ENCODE measurements at places on chromosomes 1 and 21. TPM values are rescaled to one million over a fixed set of nuclear protein-coding genes. Genes with fewer than 3 reads are reported as not detected.

DNA sequence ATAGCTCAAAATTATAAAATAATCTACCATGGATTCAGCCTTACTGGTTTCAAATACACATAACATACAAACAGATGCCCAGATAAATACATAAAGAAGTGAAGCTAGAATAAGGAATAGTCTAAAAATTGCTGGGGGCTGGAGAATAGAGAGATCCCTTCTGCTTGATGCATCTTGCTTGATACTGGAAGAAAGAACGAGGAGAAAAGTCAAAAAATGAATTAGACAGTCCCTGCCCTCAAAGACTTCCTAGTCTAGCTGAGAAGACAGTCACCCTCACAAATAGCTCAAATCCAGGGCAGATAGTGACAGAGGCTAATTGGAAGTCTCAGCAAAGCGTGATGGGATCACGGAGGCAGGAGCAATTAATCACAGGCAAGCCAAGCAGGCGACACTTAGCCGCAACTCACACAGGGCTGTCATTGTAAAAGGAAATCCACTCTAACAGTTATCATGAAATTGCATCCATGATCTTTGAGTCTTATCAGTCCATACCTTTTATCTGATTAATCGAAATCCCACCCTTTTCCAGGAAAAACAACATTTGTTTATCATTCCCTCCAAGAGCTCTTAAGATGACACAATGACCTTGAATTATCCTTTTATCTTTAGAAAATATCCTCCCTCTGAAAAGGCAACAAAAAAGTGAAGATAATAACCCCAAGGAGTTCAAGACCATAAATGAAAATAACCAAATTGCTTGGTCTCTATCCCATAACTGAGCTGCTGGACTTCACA is 59.7 kb upstream of the TIAM1 start:
- no peak overlapping the region for H3K4me3 ChIP-seq
- no peak overlapping the region for H3K27ac ChIP-seq
- no peaks in the 10 kb centered on the region for H3K27me3 ChIP-seq
- DNase-seq: no peak
- no peaks in the 10 kb centered on the region for H3K4me1 ChIP-seq

DNA sequence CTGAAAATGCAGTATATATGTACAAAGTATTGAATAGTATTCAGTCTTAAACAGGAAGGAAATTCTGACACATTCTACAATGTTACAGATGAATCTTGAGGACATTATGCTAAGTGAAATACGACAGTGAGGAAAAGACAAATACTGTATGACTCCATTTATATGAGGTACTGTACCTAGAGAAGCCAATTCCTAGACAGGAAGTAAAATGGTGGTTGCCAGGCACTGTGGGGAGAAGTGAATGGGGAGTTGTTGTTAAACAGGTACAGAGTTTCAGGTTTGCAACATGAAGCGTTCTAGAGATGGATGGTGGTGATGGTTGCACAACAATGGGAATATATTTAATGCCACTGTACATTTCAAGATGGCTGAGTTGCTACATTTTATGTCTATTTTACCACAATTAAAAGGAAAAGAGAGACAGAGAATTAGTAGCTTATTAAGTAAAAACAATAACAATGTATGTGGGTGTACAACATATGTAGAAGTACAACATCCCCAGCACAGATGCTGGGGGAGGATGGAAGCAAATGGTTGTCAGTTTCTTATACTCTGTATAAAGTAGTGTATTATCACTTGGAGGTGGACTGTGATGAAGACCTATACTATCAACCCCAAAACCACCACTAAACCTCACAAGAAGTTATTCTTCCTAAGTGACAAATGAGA is 3.9 kb upstream of the RAB4A start:
- 0 out of 2 replicates have a peak, but pooled peaks cover 2% of the 10 kb centered on the region for H3K4me1 ChIP-seq
- H3K4me3 ChIP-seq: no peak overlapping the region
- no peaks in the 10 kb centered on the region for H3K27me3 ChIP-seq
- H3K27ac ChIP-seq: no peak overlapping the region
- no peak for DNase-seq

DNA sequence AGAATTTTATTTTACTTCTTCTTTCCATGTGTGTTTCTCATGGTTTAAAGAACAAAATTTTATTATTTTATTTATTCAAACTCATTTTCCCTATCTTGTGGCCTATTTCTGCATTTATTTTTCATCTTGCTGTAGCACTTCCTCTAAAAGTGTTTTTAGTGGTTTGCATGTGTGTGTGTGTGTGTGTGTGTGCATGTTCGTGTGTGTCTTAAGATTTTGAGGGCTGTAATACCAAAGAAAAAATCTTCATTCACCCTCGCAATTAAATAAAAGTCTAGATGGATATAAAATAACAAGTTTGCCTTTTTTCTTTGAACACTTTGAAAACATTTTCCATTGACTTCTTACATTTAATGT is 24.6 kb upstream of the FCRL3 start:
- H3K36me3 ChIP-seq: no peaks in the 10 kb centered on the region
- no peak for DNase-seq
- H3K4me3 ChIP-seq: no peak overlapping the region
- no peaks in the 10 kb centered on the region for H3K4me1 ChIP-seq
- H3K27me3 ChIP-seq: no peaks in the 10 kb centered on the region

The QSOX1 gene
- polyA plus RNA-seq: 765 TPM

The A3GALT2 gene
- not detected for polyA plus RNA-seq

The REN gene
- 1.2 TPM for polyA plus RNA-seq

GRCh38 chr1:212141404-212141803 is 105.9 kb downstream of the DTL start:
- DNase-seq: no peak
- H3K27ac ChIP-seq: no peak overlapping the region
- no peaks in the 10 kb centered on the region for H3K36me3 ChIP-seq

DNA sequence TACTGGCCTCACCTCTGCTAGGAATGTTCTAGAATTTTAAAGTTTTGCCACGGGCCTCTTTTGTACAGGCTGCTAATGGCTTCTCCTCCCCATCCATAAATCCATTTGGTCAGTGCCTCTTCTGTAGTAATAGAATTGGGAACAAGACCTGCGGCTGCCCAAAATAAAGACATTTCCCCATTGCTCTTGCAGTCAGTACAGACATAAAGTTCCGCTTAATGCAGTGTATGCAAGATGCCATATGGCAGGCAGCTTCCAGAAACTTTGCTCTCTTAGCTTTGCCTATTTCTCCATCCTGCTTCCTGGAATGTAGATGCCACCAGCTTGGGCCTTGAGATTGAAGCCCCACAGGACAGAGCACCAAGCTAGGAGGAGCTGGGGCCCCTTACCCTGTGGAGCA is 3.7 kb upstream of the SLC2A5 start:
- H3K36me3 ChIP-seq: no peaks in the 10 kb centered on the region
- H3K27me3 ChIP-seq: peaks cover 11% of the 10 kb centered on the region
- no peak overlapping the region for H3K27ac ChIP-seq
- no peak for DNase-seq
- peaks cover 5% of the 10 kb centered on the region for H3K4me1 ChIP-seq

DNA sequence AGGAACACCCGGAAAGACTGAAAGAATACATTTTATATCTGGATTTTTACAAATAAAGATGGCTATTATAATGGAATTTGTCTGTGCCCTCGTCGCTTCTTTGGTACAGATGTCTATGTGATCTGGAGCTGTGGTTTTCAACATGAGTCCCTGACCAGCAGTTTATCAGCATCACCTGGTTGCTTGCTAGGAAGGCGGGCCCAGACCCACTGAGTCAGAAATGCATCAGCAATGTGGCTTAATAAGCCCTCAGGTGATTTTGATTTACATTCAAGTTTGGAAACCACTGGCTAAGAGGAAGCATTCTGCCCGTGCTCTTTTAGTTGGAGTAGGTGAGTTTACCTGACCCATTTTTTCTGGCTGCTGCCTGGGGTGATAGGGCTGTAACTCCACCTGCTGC is 31.7 kb downstream of the ATP1A1 start:
- no peak for DNase-seq
- H3K36me3 ChIP-seq: peaks cover 61% of the 10 kb centered on the region

The CRNN gene
- polyA plus RNA-seq: not detected

DNA sequence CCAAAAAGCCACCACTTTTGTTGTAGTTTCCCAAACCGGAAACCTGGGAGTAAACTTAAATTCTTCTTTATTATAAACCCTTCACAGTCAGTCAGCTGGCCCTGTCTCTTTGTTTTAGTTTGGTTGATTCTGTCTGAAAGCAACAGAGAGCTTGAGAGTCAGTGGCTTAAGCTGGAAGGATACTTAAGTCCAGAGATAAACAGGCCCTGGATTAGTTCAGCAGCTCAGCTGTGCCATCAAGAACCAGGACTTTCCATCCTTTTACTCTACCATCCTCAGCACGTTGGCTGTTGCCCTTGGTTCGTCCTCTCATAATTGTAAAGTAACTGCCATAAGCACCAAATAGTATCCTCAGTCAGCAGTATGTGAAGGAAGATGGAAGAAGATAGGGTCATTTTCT is 4.5 kb downstream of the DESI2 start:
- DNase-seq: no peak
- peaks cover 9% of the 10 kb centered on the region for H3K36me3 ChIP-seq
- no peaks in the 10 kb centered on the region for H3K4me1 ChIP-seq
- H3K27me3 ChIP-seq: no peaks in the 10 kb centered on the region
- H3K27ac ChIP-seq: no peak overlapping the region

- DNase-seq: no peak
- H3K27me3 ChIP-seq: no peaks in the 10 kb centered on the region
- no peak overlapping the region for H3K27ac ChIP-seq
- no peak overlapping the region for H3K4me3 ChIP-seq
These were observed 28.1 kb upstream of the CSF1 start for GRCh38 chr1:109882288-109883245.

- no peaks in the 10 kb centered on the region for H3K4me1 ChIP-seq
- H3K36me3 ChIP-seq: no peaks in the 10 kb centered on the region
- no peak overlapping the region for H3K27ac ChIP-seq
- DNase-seq: no peak
- H3K4me3 ChIP-seq: no peak overlapping the region
- 0 out of 2 replicates have a peak, but pooled peaks cover 2% of the 10 kb centered on the region for H3K27me3 ChIP-seq
These were observed 24.6 kb upstream of the OVAAL start for GRCh38 chr1:180534214-180534613.

DNA sequence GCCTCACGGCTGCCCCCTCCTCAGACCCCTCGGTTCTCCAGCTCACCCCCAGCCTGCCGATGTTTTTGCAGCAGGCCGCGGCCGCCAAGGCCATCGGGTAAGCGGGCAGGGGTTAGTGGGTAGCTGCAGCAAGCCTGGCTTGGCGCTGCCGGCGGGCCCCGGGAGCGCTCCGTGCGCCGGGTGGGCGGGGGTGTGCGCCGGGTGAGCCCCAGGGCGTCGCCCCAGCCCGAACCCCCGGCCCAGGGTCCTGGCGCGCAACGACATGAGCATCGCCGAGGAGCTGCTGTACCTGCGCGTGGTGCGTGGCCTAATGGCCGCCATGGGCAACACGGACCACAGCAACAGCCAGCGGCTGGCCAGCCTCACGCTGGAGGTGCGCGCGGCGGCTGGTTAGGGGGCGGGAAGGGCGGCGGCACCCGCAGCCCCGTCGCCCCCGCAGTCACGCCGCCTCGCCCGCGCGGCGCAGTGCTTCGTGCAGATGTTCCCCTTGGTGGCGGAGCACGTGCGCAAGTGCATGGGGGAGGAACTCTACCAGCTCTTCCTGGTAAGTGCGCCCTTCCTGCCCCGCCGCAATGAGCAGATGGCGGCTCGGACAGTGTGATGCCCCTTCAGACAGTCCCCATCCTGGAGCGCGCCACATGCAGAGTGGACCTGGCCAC is 6.5 kb downstream of the RNU5D-1 start:
- no peaks in the 10 kb centered on the region for H3K27me3 ChIP-seq
- no peaks in the 10 kb centered on the region for H3K36me3 ChIP-seq
- no peak overlapping the region for H3K4me3 ChIP-seq
- no peak for DNase-seq
- H3K27ac ChIP-seq: no peak overlapping the region

DNA sequence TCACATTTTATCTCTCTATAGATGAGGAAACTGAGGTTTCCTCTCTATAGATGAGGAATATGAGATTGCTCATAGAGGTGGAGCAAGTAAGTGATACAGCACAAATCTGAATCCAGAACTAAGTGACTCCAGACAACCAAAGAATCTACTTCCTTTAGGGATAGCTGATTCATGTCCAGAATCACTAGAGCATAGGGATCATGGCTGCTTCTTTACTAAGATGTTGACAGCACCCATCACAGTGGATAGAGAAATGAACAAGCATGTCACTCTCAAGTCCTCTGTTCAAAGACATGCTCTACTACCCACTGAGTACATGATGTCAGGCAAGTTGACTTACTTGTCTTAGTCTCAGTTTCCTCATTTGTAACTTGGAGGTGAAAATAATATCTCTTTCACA is 116.1 kb upstream of the SPATA6 start:
- no peaks in the 10 kb centered on the region for H3K36me3 ChIP-seq
- H3K4me3 ChIP-seq: no peak overlapping the region
- H3K27ac ChIP-seq: no peak overlapping the region
- H3K27me3 ChIP-seq: no peaks in the 10 kb centered on the region
- no peaks in the 10 kb centered on the region for H3K4me1 ChIP-seq

DNA sequence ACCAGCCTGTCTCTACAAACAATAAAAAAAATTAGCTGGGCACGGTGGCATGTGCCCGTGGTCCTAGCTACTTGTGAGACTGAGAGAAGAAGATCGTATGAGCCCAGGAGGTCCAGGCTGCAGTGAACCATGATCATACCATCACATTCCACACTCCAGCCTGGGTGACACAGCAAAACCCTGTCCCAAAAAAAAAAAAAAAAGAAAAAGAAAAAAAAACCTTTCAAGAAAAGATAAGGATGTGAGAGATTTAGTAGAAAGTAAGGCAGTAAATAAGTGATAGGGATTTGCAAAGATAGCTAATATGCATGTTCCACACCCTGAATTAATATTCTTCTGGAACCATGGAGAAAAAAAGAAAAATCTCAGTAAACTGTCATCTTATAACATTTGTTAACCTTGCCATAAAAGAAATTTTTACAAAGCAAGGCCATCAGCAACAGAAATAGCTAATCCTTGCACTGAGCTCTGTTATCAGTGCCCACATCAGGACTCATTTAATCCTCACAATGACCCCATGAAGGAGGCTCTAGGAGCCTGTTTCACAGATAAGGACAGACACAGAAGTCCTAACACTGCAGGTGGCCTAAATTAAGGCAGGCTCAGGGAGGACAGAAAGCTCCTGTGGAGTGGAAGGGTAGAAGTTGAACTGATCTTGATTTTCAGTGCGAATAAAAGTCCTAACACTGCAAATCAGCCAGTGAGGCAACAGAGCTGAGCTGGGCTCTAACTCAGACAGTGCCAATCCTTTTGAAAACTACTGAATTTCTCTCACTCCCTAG is 7.6 kb downstream of the GNB1 start:
- H3K4me1 ChIP-seq: peaks cover 8% of the 10 kb centered on the region
- H3K36me3 ChIP-seq: peaks cover 10% of the 10 kb centered on the region
- DNase-seq: no peak
- H3K27me3 ChIP-seq: no peaks in the 10 kb centered on the region
- no peak overlapping the region for H3K4me3 ChIP-seq

Measured in IMR-90 (cell line).